NCI-H1417 treated with DMSO at 0.1 percent for 48 hours (cell line): ENCODE measurements at places on chromosomes 16 and 17.

DNA sequence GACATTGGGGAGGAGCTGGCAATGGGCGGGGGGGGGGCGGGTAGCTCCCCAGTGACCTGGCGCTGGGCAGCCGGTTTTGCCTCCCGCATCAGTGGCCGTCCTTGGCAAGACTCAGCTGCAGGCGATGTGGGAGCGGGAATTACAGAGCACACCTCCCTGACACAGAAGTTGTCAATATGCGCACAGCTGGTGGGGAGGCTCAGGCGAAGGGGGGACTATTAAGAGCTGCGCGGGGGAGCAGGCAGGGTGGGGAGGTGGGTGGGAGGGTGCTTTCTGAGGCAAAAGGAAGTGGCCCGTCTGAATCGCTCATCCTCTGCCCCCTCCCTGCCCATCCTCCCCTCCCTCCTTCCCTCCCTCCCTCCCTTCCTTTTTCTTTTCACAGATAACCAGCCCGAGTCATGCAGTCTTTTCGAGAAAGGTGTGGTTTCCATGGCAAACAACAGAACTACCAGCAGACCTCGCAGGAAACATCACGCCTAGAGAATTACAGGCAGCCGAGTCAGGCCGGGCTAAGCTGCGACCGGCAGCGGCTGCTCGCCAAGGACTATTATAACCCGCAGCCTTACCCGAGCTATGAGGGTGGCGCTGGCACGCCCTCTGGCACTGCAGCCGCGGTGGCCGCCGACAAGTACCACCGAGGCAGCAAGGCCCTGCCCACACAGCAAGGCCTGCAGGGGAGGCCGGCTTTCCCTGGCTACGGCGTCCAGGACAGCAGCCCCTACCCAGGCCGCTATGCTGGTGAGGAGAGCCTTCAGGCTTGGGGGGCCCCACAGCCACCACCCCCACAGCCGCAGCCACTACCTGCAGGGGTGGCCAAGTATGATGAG lies 44.0 kb downstream of the SREBF1 start:
- DNase-seq = no peak

- DNase-seq = no peak
Measured at GRCh38 chr16:1491327-1491726, 1.8 kb upstream of the TELO2 start.

- DNase-seq = no peak
Measured at GRCh38 chr16:71848622-71849021, 2.8 kb downstream of the ATXN1L start.

- DNase-seq = no peak
Measured at GRCh38 chr16:87681981-87682570, 79.8 kb downstream of the JPH3 start.

- no peak for DNase-seq
Measured at GRCh38 chr17:33373273-33373672, 80.2 kb upstream of the ASIC2 start.

- peak; percentile 72 for DNase-seq
Measured at GRCh38 chr16:87924041-87924810, 12.1 kb downstream of the CA5A start.

DNA sequence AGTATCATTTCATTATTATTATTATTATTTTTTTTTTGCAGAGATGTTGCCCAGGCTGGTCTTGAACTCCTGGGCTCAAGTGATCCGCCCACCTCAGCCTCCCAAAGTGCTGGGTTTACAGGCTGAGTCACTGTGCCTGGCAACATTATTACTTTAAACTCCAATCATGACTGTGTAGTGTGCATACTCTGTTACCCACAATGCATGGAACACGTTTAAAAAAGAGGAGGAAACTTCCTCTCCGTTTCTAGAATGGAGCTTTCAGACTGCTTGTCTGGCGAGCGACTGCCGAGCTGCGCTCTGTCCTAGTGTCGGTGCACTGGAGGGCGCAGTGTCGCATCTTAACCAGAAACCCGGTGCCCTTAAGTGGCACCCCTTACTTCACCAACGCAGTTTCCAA lies 22.1 kb upstream of the FASN start:
- no peak for DNase-seq

- DNase-seq = no peak
Measured at GRCh38 chr16:21524068-21524751, 75.2 kb upstream of the METTL9 start.

DNA sequence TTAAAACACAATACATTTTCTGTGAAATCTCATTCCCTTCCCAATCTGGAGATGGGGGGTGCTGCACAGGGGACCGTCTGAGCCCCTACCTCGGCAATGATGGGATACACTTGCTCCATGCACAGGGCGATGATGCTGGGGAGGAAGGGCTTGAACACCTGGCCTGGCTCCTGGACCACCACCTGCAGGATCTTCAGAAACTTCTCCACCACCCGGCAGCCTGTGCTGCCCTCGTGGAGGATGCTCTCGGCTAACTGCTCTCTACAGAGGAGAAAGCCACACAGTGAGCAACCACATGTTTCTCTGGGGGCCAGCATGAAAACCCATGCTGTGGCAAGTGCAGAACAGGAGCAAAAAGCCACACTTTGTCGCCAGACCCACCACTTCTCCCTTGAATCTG lies 42.4 kb upstream of the GSG1L start:
- no peak for DNase-seq

- no peak for DNase-seq
Measured at GRCh38 chr17:67138392-67138791, 94.0 kb downstream of the CACNG1 start.

GRCh38 chr16:56697456-56698155 lies 15.3 kb downstream of the MT1X start:
- DNase-seq = no peak

DNA sequence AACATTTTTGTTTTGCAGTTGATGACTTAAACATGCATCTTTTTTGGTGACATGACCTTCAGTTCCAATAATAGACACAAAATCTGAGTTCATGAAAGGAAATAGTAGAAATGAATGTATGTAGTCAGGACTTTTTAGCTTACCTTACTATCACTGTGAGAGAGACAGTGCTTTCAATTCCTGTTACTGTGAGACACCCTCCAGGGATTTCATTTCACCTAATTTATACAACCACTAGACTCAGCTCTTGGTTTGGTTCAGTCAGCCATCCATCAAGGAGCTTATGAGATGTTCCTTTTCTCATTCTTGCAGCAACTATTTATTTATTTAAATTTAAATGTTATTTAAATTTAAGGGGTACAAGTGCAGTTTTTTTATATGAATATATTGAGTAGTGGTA lies 77.9 kb downstream of the MAP2K4 start:
- DNase-seq = no peak

GRCh38 chr17:30339086-30339485 lies 5.2 kb upstream of the TMIGD1 start:
- no peak for DNase-seq

DNA sequence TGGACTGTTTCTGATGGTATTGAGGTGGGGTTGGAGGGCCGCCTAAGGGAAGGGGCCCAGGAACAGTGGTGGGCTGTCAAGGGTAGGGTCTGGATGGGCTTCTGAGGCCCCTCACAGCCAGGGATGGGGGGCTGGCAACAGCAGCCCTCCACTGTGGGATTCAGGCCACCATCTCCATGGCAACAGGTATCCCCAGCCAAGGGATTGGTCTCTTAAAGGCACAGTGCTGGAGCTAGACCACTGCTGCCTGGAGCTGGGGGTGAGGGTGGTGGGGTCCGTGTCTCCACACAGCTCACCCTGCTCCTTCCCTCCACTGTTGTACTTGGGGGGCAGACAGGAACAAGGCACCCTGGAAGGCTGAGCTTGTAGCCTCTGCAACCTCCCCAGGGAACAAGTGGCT lies 41.8 kb downstream of the PSME3IP1 start:
- no peak for DNase-seq
